ENCODE measurements at places on chromosomes 2 and 18. TPM values are rescaled to one million over a fixed set of nuclear protein-coding genes. Genes with fewer than 3 reads are reported as not detected.
A peak's percentile ranks its signal among the peaks of the same experiment; 100 is the strongest.

DNA sequence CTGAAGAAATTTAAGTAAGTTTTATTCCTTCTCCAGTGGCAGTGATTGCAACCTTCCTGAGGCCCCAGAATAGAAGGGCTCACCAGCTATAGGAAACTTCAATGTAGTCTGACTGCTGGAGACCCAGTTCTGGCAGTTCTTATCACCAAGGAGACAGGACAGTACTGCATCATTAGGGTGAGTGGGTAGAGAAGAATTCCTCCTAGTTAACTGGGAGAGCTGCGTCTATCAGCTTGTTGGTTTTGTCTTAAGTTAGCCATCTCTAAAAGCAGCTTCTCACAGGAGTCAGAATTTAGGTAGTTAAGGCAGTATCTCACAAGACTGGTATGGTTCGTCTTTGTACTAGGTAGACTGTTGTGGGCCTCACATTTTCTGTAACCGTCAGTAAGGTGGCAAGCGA is 3.3 kb upstream of the MSTN start:
- H3K27me3 ChIP-seq: no peaks in the 10 kb centered on the region
- no peaks in the 10 kb centered on the region for H3K36me3 ChIP-seq
- DNase-seq: no peak
- no peaks in the 10 kb centered on the region for H3K4me1 ChIP-seq
- no peak overlapping the region for H3K4me3 ChIP-seq
- H3K27ac ChIP-seq: no peak overlapping the region

The DDX1 gene
- total RNA-seq: 35.0 TPM

GRCh38 chr2:120563616-120564015 is 172.1 kb upstream of the GLI2 start:
- no peaks in the 10 kb centered on the region for H3K4me1 ChIP-seq
- H3K36me3 ChIP-seq: no peaks in the 10 kb centered on the region
- H3K27me3 ChIP-seq: no peaks in the 10 kb centered on the region
- H3K27ac ChIP-seq: no peak overlapping the region
- H3K4me3 ChIP-seq: no peak overlapping the region

The PIEZO2 gene
- 4.1 TPM for total RNA-seq

GRCh38 chr2:117551858-117552257 is 262.6 kb upstream of the DDX18 start:
- H3K27ac ChIP-seq: no peak overlapping the region
- H3K4me3 ChIP-seq: no peak overlapping the region
- H3K27me3 ChIP-seq: no peaks in the 10 kb centered on the region
- no peaks in the 10 kb centered on the region for H3K4me1 ChIP-seq

DNA sequence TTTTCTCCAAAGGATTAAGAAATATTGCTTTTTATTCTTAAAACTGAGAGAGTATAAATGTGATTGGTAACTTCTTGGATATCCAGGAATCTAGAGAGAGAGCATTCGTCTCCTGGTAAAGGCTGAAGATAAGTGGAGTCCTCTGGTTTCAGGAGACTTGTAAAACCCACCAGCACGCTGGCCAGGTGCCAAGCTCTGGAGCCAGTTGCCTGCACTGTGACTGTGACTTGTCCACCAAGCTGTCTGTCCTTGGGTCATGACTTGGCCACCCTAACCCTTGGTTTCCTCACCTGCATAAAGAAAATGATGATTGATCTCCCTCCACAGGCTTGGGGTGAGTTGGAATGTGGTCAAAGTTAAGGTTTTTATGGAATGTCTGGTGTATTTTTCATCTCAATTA is 185.4 kb upstream of the NCKAP5 start:
- H3K27ac ChIP-seq: no peak overlapping the region

The ATP6V1C2 gene
- total RNA-seq: 0.26 TPM

The APCDD1 gene
- total RNA-seq: 115 TPM

DNA sequence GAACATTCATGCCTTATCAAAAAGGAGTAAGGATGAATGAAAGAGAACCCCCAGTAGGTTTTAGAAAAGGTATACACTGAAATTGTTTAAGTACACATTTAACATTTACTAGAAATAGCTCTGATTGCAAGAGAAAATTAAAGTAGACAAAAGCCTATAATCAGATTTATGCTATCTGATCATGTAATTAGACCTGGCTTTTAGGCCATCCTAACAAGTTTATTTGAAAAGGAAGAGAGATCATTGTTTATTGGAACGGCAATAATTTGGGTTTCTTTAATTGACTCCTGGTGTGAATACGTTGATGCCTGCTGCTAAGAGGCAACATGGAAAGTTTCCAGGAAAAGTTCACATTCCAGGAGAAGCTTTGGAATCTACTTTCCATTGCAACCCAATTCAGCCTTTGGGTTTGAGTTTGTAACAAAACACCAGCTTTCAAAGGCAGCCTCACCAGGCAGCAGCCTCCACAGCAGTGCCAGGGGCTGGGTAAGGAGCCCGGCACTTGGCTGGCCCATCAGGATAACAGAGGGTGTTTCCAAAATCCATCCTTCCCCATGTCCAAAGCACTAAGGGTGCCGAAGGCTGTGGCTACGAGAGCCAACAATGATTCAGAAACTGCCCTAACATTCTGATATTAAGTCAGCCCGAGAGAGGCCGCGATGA is 18.0 kb downstream of the FZD7 start:
- no peak for DNase-seq
- H3K4me3 ChIP-seq: no peak overlapping the region
- H3K27ac ChIP-seq: no peak overlapping the region
- no peaks in the 10 kb centered on the region for H3K4me1 ChIP-seq
- no peaks in the 10 kb centered on the region for H3K27me3 ChIP-seq

GRCh38 chr2:45886171-45886663 is 234.7 kb downstream of the PRKCE start:
- H3K4me1 ChIP-seq: peaks cover 45% of the 10 kb centered on the region
- H3K27me3 ChIP-seq: no peaks in the 10 kb centered on the region
- H3K27ac ChIP-seq: peak overlapping the region; percentile 77
- DNase-seq: no peak

DNA sequence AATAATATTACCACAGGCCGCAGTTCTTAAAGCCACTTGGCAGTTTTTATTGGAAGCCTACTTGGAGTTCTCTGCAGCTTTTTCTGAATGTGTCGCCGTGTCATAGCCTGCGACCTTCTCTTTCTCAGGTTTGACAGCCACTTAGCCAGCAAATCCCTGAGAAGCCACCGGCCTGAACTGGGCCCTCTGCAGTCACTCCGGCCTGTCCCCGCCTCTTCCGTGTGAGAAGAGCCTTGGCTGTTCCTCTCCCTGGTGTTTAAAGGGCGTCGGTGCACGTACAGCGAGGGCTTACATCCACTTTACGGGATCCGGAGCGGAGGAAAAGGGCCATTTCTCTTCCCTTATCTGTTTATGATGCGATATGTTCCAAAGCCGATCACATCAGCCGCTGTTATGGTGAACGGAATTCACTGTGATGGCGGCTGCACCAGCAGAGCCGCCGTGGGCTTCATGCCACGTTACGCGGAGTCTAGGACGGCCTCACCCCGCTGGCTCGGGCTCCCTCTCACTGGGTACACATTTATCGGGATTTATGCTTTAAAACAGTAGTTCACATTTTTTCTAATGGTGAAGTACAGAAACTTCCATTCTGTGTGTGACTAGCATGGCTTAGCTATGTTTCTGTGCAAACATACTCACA is 66.8 kb downstream of the GBX2 start:
- no peaks in the 10 kb centered on the region for H3K27me3 ChIP-seq
- no peak overlapping the region for H3K27ac ChIP-seq
- H3K4me3 ChIP-seq: no peak overlapping the region
- DNase-seq: no peak
- no peaks in the 10 kb centered on the region for H3K4me1 ChIP-seq
- H3K36me3 ChIP-seq: no peaks in the 10 kb centered on the region

- H3K36me3 ChIP-seq: no peaks in the 10 kb centered on the region
- H3K27me3 ChIP-seq: no peaks in the 10 kb centered on the region
- no peak overlapping the region for H3K27ac ChIP-seq
- no peak overlapping the region for H3K4me3 ChIP-seq
These were observed 336.7 kb upstream of the CNTNAP5 start for GRCh38 chr2:123688231-123688940.

Data from uterus (tissue), 4 donors.